Skin of body (tissue), 3 donors: ENCODE measurements at places on chromosomes 7 and 10.

DNA sequence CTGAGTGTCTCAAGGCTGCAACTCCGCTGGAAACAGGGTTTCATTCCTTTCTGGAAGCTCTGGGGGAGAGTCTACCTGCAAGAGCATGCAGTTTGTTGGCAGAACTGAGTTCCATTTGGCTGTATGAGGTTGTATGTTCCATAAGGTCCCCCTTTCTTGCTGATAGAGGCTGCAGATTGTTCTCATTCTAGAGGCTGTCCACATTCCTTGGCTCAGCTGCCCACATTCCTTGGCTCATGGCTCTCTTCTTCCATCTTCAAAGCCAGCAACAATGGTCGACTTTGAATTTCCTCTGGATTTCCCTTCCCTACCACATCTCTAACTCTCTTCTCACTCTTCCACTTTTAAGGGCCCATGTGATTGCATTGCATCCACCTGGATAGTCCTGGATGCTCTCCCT is 147.3 kb upstream of the CDCA7L start:
- DNase-seq = peak; percentile 37

- peak; percentile 36 for DNase-seq
These were observed 137.3 kb downstream of the TCF7L2 start for GRCh38 chr10:113087165-113088029.

- no peak for DNase-seq
These were observed 1.2 kb downstream of the MACROH2A2 start for GRCh38 chr10:70053841-70054288.

GRCh38 chr7:111083413-111083812 is 7.5 kb upstream of the LRRN3 start:
- DNase-seq = peak; percentile 9

- no peak for DNase-seq
These were observed 60.8 kb downstream of the AOAH start for GRCh38 chr7:36663481-36663880.
